Body of pancreas (tissue), 4 donors: ENCODE measurements at places on chromosomes 3 and 15.

GRCh38 chr3:78880603-78881461 is 887.0 kb downstream of the ROBO1 start:
- H3K27me3 ChIP-seq = no peaks in the 10 kb centered on the region
- DNase-seq = no peak
- H3K4me1 ChIP-seq = no peaks in the 10 kb centered on the region
- H3K27ac ChIP-seq = no peak overlapping the region

DNA sequence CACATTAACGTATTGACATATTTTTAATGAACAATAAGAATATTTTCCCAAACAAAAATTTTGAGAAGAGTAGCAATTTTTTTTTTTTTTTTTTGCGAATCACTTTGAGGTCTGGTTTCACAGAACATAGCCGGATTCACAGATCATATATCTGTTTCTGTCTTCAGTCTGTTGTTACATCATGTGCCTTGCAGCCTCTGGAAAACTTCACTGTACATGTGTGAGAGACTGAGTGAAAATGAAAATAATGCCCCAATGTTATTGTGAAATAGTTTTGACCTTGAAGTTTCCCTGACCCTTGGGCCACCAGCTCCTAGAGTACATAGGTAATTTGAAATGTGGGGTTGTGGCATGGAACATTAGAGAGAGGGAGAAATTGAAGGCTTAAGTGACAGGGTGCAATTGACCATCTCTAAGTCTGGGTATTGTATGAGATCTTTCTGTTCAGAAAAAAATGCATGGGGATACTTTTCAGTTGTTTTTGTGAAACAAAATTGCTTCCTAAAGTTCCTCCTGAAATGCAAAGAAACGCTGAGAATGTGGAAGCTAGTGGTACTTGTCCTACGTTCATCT is 14.0 kb downstream of the ITPR1 start:
- peaks cover 6% of the 10 kb centered on the region for H3K4me1 ChIP-seq
- no peaks in the 10 kb centered on the region for H3K36me3 ChIP-seq
- H3K4me3 ChIP-seq = no peak overlapping the region
- no peak overlapping the region for H3K27ac ChIP-seq

- H3K36me3 ChIP-seq = no peaks in the 10 kb centered on the region
- no peaks in the 10 kb centered on the region for H3K27me3 ChIP-seq
- DNase-seq = no peak
- no peak overlapping the region for H3K27ac ChIP-seq
- no peak overlapping the region for H3K4me3 ChIP-seq
Measured at GRCh38 chr15:99923711-99924110, 190.5 kb upstream of the LYSMD4 start.

DNA sequence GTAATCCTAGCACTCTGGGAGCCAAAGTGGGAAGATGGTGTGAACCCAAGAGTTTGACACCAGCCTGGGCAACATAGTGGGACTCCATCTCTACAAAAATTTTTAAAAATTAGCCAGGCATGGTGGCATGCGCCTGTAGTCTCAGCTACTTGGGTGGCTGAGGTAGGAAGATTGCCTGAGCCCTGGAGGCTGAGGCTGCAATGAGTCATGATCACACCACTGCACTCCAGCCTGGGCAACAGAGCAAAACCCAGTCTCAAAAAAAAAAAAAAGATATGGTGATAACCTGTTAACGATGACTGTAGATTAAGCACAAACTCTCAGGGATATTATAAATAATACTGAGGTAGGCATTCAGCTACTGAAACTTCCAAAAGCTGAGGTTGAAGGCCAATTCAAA is 107.5 kb downstream of the SLC49A4 start:
- H3K27me3 ChIP-seq = no peaks in the 10 kb centered on the region
- no peak overlapping the region for H3K4me3 ChIP-seq
- DNase-seq = no peak
- no peak overlapping the region for H3K27ac ChIP-seq
- no peaks in the 10 kb centered on the region for H3K36me3 ChIP-seq

- H3K4me1 ChIP-seq = no peaks in the 10 kb centered on the region
- H3K27ac ChIP-seq = no peak overlapping the region
- no peak overlapping the region for H3K4me3 ChIP-seq
- no peak for DNase-seq
Measured at GRCh38 chr3:174620138-174620537, 239.0 kb upstream of the NAALADL2 start.

DNA sequence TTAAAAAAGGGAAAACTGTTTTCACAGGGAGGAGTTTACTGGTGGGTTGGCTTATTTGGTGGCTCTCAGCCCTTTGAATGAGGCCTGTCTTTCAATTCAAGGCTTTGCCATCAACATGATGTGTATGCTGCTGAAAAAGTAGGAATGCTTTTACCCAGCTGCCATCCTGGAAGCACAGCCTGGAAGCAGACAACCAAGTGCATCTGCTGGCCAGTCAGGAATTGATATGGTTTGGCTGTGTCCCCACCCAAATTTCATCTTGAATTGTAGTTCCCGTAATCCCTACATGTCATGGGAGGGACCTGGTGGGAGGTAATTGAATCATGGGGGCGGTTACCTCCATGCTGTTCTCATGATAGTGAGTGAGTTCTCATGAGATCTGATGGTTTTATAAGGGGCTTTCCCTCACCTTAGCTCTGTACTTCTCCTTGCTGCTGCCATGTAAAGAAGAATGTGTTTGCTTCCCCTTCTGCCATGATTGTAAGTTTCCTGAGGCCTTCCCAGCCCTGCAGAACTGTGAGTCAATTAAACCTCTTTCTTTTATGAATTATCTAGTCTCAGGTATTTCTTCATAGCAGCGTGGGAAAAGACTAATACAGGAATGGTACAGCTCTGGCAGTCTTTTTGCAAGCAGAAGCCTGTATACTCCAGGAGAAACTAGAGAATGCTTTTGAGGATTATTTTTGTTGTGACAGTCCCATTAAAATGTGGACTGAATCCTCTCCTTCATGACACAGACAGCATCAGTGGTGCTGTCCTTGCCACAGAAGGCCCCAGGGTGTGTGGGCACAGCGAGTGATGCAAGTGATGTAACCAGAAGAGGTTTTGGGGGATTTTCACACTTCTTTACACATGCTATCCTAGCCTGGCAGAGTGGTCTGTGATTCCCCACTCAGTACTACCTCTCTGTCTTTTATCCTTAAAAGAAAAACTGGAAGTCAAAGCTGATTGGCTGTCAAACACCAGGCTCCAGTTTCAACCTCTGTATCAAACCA is 20.0 kb downstream of the PLCL2 start:
- H3K27me3 ChIP-seq = no peaks in the 10 kb centered on the region
- H3K4me3 ChIP-seq = no peak overlapping the region
- peaks cover 65% of the 10 kb centered on the region for H3K4me1 ChIP-seq
- H3K27ac ChIP-seq = no peak overlapping the region
- no peak for DNase-seq
- no peaks in the 10 kb centered on the region for H3K36me3 ChIP-seq

DNA sequence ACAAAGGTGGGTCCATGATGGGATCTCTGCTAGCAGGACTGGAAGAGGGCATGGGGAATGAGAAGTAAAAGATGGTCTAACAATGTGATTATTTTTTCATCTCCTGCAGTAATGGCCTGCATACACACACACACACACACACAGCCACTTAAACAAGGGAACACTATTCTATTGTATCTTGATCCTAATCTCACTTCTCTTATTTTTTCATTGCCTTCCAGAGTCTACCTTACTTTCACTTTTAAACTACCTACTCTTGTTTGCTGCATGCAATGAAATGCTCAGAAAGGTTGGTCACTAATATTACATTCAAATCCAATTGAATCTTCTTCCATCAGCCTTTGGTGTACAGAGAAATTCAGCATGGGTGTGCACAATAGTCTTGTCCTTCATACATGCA is 853.8 kb downstream of the IGSF11 start:
- DNase-seq = no peak
- H3K27ac ChIP-seq = no peak overlapping the region
- H3K4me1 ChIP-seq = no peaks in the 10 kb centered on the region
- H3K27me3 ChIP-seq = no peaks in the 10 kb centered on the region
- no peak overlapping the region for H3K4me3 ChIP-seq
- no peaks in the 10 kb centered on the region for H3K36me3 ChIP-seq

- no peak overlapping the region for H3K27ac ChIP-seq
- no peaks in the 10 kb centered on the region for H3K36me3 ChIP-seq
- DNase-seq = no peak
Measured at GRCh38 chr3:52023860-52024764, 28.4 kb upstream of the RPL29 start.

- no peak for DNase-seq
- no peak overlapping the region for H3K4me3 ChIP-seq
- peaks cover 9% of the 10 kb centered on the region for H3K4me1 ChIP-seq
- H3K27ac ChIP-seq = no peak overlapping the region
Measured at GRCh38 chr3:12425850-12426579, 58.3 kb upstream of the TSEN2 start.

DNA sequence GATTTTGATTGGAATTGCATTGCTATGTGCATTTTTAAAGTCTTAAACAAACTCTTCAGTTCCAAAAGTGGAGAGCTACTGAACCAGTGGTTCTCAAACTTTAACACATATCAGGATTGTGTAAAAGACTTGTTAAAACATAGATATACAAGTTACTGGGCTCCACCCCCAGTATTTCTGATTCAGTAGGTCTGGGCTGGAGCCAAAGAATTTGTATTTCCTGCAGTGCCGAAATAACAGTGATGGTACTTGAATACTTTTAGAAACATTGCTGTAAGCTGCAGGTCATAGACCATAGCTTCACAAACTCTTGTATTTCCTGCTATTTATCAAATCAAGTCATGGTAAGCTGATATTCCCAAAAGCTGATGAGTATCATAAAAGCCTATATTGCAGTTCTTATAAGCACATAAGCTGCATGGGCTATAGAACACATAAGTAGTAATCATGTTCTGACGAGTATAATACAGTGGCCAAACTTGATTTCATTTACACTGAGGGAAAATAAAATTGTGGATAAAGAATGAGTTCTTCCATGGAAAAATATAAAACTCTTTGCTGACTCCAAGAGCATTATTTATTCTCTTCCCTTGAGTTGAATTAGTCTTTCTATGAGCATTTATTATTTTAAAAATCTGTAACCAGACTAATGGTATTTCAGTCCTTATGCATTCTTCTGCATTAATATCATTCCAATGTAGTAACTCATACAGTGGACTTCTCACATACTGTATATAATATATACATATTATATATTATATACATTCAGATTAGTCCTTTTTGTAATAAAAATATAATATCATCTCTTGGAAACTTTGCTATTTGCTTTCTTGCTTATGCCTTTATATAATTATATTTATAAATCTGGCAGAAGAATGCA is 550.5 kb upstream of the AGTR1 start:
- no peaks in the 10 kb centered on the region for H3K27me3 ChIP-seq
- DNase-seq = no peak
- no peaks in the 10 kb centered on the region for H3K4me1 ChIP-seq

GRCh38 chr3:127203024-127203423 is 10.1 kb downstream of the PRR23E start:
- DNase-seq = no peak
- no peaks in the 10 kb centered on the region for H3K36me3 ChIP-seq
- no peak overlapping the region for H3K27ac ChIP-seq
- no peaks in the 10 kb centered on the region for H3K27me3 ChIP-seq
- H3K4me3 ChIP-seq = no peak overlapping the region

DNA sequence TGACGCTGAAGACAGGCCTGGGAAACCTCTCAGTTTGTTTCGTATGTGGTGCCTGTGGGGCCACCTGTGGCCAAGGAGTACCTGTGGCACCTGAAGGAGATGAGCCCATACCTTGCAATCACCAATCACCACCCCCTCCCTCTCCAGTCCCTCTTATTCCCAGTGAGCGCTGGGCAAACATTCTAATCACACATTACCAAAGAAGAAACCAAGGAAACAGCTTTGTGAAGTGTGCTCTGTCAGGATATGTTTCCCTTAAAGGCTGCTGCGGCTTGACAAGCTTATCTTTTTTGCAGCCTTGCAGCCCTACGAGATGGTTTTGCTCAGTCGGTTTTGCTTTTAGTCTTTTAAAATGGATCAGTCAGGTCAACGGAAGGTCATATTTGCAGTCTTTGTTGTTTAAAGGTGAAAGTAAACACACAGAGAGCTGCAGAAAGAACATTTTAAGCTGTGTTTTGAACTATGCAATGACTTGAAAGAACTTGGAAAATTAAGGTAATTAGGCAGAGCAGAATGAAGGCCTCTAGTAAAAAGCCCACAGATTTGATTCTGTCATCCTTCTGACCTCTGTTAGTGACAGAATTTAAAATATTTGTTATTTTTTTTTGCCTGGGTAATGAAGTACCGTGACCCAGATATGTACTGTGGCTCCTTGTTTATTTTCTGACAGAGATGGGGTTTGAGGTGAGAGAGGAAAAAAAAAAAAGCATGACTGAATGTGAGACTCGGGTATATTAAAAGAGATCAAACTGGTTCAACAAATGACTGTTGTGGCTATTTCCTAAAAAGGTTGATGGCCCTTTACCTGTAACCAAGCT is 461.4 kb downstream of the NSUN3 start:
- peaks cover 19% of the 10 kb centered on the region for H3K4me1 ChIP-seq
- DNase-seq = peak; percentile 25
- no peak overlapping the region for H3K27ac ChIP-seq
- H3K27me3 ChIP-seq = no peaks in the 10 kb centered on the region

GRCh38 chr3:140904521-140904920 is 37.1 kb upstream of the SLC25A36 start:
- H3K27ac ChIP-seq = no peak overlapping the region
- no peaks in the 10 kb centered on the region for H3K4me1 ChIP-seq
- DNase-seq = no peak
- H3K4me3 ChIP-seq = no peak overlapping the region
- no peaks in the 10 kb centered on the region for H3K27me3 ChIP-seq

GRCh38 chr15:65258375-65259262 is 28.1 kb downstream of the PARP16 start:
- no peak for DNase-seq
- H3K4me1 ChIP-seq = peaks cover 5% of the 10 kb centered on the region
- peaks cover 3% of the 10 kb centered on the region for H3K36me3 ChIP-seq
- H3K27ac ChIP-seq = no peak overlapping the region

DNA sequence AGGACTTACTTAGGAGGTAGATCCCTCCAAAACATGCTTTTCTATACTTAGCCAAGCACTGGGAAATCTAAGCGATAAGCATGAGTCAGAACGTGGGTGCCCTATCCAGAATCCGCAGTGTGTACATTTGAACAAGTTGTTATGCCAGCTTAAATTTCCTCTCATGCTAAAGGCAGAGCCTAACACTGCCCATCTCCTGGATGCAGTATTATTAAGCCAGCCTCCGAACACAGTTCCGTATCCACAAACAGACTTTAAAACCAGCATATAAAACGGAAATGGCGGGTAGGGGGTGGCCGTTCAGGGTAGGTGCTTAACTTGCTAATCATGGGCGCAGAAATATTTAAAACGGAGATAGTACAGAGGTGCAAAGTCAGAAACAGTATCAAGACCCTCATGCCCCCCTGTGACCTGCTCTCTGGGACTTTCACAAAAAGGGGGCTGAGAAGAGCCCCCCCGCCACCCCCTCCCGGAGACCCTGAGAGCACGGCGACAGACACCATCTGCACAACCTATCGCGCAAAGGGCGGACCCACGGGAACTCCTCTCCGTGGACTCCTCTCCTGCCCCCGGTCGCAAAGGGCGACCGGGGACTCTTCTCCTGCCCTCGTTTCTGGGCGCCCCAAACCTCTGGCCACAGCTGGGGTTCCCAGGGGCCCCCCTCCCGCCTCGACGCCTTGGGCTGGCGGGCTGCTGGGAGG is 889 bp upstream of the LRRIQ4 start:
- H3K27ac ChIP-seq = peak overlapping the region; percentile 43
- peak overlapping the region; percentile 26 for H3K4me3 ChIP-seq
- no peaks in the 10 kb centered on the region for H3K36me3 ChIP-seq

- H3K36me3 ChIP-seq = no peaks in the 10 kb centered on the region
- H3K4me1 ChIP-seq = no peaks in the 10 kb centered on the region
- H3K4me3 ChIP-seq = no peak overlapping the region
- no peak for DNase-seq
Measured at GRCh38 chr3:3069723-3070122, 40.5 kb downstream of the IL5RA start.
